Fibroblast of the aortic adventitia (primary cell): ENCODE measurements at places on chromosomes 2 and 18. TPM values are rescaled to one million over a fixed set of nuclear protein-coding genes. Genes with fewer than 3 reads are reported as not detected.

DNA sequence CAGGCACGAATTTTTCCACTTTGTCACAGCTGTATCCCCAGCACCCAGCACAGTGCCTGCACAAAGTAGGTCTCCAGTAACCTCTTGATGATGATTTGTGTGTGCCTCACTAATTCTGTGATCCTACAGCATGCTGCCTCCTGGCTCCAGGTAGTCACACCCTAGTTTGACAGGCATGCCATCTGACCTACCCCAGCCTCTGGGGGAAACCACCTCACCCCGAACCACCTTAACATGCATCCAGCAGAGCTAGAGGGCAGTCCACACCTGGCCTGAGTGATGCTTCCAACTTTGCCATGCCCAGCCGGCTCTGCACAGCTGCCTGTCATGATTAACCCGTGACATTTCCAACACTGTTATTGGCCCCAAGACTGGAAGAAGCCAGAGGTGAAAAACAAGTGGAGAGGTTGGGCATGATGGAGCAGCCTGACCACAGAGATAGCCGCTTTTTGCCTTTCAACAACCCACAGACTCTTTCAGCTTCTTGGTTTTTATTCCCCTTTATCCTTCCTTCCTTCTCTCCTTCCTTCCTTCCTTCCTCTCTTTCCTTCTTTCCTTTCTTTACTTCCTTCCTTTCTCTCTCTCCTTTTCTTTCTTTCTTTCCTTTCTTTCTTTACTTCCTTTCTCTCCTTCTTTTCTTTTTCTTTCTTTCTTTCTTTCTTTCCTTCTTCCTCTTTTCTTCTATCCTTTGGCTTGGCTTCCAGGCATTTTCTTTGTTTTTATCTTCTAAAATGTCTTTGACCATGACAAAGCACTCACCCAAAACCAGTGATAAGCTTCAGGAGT is 294.4 kb upstream of the SIX2 start:
- no peak for DNase-seq

DNA sequence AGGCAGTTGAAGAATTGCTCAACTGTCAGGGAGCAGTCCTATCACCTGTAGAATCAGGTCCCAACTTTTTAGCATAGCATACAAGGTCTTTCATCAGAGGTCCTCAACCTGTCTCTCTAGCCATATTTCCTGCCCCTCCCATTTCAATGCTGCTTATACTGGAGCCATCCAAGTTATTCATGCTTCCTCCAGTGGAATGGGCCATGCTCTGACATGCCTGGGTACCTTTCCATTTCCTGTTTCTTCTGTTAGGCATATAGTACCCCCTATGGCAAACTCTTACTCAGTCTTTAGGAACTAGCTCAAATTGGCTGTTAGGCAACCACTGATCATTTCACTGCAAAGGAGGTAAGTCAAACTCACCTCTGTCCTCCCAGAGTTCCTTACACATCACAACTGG is 51.0 kb upstream of the ABCA12 start:
- DNase-seq = no peak

TMEM198 gene
- 1.1 and 2.8 TPM in 2 replicates for total RNA-seq

DNA sequence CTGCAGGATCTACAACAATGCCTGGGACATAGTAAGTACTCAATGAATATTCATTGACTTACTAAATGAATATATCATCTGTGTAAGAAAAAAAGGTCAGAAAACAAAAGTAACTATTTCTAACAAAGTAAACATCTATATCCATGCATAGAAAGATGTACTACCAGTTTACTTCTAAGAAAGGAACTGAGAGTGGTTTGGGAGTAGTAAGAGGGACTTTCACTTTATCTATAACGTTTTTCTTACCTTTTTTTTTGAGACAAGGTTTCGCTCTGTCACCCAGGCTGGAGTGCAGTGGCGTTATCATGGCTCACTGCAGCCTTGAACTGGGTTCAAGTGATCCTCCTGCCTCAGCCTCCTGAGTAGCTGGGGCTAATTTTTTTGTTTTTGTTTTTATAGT is 25.7 kb downstream of the DHX57 start:
- no peak for DNase-seq

LYG2 gene
- total RNA-seq = not detected in 2 replicates

DNA sequence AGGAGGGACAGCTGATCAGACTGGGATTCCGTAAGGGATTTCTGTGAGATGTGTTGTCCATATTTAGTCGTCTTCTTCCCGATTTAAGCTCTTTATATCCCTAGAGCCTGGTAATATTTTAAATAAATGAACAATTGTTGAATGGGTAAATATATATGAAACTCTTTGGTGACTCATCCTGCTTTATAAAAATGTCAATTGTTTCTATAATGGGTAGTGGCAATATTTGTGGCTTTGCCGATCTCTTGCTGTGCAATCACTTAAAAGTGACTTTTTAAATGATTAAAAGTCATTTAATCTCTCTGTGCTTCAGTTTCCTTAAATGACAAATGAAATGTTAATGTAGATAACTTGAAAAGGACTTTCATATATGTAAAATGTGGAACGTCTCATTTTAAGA is 339.2 kb downstream of the RNF144A start:
- no peak for DNase-seq

- DNase-seq = no peak
These were observed 19.7 kb downstream of the CROCC2 start for GRCh38 chr2:240925568-240926515.

GRCh38 chr2:74436111-74436805 is 5.5 kb downstream of the RTKN start:
- DNase-seq = no peak

- no peak for DNase-seq
These were observed 162.3 kb upstream of the NXPH2 start for GRCh38 chr2:138942466-138942865.

GRCh38 chr2:28291811-28292440 is 100.7 kb upstream of the FOSL2 start:
- DNase-seq = no peak

ITGB1BP1 gene
- 34.8 and 80.9 TPM in 2 replicates for total RNA-seq

DNA sequence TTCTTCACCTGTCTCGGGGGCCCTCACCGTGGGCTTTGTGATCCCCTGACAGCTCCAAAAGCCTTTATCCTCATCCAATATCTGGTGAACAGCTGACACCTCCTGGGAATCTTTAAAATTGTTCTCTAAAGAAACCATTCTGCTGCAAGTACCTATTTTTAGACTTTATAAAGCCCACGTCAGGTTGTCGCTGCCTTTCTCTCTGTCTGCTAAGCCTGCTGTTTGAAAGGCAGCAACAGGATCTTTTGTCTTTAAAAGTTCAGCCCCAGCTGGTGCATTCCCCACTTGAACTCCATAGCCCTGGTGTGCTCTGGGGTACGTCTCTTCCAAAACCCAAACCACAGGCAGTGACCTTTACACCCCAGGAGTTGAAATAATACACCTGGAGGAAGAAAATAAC is 145.0 kb downstream of the NEDD4L start:
- DNase-seq = no peak

DNA sequence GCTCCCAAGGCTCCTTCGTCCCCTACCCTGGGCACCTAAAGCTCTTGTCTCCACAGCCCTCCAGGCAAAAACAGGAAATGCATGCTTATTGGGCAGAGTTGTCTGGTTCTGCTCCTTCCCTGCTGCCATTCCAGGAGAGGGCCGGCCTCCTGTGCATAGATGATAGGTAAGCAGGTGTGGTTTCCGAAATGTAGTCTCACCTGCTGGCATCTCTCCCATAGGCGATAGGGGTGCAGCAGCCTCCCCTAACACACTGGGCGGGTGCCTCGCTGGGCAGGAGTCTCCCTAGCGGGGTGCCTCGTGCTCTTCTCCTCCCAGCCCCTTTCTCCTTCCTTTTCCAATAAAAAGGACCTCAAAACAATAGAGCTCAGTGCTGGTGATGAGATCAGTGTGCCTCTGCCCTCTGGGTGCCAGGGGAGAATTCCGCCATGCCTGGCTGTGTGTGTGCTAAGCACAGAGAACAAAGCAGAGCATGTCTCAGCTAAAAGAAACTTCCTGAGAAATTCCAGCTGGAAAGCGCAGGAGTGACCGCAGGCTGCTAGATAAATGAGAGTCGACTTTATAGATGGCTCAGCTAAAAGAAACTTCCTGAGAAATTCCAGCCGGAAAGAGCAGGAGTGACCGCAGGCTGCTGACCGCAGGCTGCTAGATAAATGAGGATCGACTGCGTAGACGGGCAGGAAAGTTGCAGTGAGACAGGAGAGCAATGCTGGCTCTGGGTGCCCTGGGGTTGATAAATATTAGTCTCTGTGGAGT is 11.3 kb upstream of the PXDN start:
- DNase-seq = peak; percentile 91

GRCh38 chr2:75484840-75485239 is 75.9 kb downstream of the EVA1A start:
- no peak for DNase-seq

DNA sequence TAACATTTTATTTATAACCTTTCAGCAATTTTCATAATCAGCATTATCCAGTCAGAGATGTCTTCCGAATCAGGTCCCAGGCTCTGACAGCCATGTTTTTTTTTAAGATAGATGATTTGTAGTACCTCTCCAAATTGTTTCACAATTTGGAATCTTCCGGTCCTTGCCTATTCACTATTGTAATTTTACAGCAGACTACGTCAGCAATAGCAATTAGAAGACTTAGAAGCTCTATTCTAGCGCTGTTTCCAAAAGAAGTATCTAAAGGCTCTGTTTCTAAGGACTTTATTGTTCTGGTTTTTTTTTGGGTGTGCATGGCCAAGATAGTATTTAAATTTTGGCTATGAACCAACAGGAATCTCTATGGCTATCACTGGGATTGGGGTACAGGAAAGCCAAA is 94.6 kb upstream of the PELI1 start:
- no peak for DNase-seq

DSC2 gene
- total RNA-seq = 0.82 TPM in 1 of 2 replicates, not detected in the other

DNA sequence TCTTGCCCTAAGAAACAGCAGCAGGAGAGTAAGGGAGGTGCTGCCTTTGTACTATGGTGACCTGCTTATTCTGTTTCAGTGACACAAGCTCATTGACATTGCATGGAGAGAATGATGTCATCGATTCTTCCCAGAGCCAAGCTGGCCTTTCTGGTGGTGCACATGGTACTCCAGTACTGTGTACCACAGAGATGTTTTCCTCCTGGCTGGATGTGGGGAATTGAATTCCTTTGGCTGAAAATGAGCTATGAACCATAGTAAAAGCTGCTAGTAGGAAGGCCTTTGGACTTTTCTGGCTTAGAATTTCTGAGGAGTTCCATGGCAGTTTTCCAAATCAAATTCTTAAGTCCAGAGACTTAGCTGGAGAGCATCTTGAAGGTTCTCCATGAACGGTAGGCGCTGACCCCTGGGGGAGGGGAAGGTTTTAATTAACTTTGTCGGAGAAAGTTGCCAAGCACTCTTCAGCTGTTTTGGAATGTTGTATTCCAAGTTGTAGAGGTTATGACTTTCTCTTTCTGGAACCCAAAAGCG is 17.1 kb upstream of the B3GNT2 start:
- DNase-seq = peak; percentile 72

SPATA3 gene
- not detected in 2 replicates for total RNA-seq

PLEK gene
- under 0.01 TPM in 1 of 2 replicates, not detected in the other for total RNA-seq

DNA sequence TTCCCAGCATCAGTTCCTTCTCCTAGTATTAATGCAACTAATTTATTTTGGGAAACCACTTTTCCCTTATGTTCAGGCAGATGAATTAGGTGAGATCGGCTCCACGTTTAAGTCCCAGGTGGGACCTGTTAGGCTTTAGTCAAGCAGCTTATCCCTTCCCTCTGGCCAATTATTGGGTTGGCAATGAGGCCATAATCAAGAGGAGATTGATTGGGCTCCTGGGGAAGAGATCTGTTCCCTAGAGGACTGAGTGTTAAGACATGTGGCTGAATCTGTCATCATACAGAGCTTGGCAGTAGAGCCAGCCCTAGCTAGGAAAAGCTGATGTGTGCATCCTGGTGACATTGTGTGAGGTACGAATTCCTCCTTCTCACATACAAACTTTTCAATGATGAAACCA is 104.4 kb downstream of the PTH2R start:
- no peak for DNase-seq

IL1B gene
- 2.4 TPM in 1 of 2 replicates, not detected in the other for total RNA-seq

DNA sequence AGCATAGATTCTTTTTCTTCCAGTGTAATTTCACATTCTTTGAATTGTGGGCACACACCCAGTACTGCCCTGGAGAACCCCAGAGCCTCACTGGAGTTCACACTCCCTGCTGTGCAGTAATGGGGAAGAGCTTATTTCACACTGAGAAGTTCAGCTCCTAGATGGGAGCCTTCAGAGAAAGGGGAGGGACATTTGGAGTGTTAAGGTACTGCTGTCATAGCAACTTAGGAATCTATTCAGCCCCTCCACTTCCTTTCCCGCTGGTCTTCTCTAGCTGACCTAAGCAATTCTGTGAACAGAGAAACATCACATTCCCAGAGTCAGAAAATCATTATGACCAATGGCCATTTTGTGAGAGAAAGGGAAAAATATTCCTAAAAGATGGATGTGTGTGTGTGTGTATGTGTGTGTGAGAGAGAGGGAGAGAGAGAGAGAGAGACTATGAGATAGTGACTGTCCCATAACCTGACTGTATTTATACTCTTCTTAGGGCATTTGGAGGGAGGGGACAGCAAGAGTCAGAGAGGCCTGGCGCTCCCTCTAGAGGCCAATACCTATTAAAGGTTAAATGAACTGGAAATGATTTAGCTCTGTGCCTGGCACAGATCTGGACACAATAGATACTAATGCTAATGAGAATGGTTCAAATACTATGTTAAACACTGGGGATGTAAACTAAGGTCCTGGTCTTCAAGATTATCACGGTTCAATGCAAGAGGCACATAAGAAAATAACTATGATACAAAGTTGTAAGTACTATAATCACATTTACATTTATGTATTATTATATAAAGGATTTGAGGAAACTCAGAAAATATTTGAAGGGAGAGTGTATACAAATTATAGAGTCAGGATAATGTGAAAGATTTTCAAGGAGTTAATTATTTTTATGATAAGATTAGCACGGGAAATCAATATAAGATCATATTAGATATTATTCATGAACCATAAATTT is 41.5 kb upstream of the RPE start:
- peak; percentile 58 for DNase-seq

GRCh38 chr18:79092874-79093273 is 23.7 kb downstream of the ATP9B start:
- no peak for DNase-seq

DNA sequence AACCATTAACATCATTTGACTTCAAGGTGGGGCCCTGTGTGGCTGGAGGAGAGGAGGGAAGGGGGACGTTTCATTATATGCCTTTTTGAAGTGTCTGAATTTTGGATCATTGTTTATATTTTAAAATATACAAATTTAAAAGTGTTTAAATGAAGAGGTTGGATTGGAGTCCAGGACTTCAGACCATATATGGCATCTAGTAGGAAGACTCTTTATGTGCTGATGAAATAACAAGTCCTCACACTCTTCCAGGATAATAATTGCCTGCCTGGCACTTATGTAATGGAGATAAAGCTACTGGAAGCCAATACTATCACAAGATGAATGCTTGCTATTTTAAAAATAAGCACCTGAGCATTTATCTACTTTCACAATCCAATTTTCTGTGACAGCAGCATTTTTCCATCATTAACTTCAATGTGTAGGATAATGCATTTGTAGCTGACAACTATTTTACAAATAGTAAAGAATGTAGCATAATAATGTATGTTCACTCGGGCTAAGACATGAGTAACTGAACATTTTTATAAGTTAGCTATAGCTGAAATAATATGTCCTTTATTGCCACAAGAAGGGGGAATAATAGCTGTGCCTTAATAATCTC is 188.4 kb downstream of the MTCL1 start:
- DNase-seq = no peak

PARD6G gene
- total RNA-seq = 0.54 and 2.5 TPM in 2 replicates
